ENCODE measurements at places on chromosomes 7 and 10. TPM values are rescaled to one million over a fixed set of nuclear protein-coding genes. Genes with fewer than 3 reads are reported as not detected.

DNA sequence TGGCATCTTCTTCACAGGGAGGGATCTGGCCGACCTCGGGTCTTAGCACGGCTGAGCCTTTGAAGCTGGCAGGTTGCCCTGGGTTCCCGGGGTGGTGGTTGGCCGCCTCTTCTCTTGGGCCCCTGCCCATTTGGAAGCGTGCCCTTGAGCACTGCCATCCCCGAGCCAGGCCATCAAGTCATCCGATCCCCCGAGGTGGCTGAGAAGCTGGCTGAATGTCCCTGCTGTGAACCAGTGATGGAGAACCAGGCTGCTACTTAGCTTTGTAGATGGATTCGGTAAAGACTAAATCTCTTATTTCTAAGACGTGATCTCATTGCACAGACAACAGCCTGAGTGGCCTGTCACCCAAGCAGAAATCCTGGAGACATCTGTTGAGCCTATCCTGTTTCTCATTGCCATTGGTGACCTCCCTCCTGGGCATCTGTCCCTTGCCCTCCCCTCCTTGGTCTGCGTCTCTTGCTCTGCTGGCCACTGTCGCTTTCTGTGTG lies 74.3 kb downstream of the GRK5 start:
- DNase-seq: no peak

DNA sequence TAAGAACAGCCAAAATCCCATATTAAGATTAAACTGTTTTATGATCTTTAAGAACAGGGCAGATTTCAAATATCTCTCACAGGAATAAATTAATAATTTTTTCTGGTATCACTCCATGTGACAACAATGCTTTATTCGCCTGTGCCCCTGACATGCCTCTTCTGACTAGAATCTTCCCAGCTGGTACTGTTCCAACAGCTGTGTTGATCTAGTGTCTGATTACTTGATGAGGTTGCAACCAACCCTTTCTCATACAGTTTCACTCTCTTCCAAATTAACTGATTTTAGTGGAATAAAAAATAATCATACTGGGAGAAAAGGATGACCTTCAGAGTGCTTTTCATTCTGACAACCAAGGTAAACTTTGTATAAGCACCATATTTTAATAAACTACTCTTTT lies 151.9 kb downstream of the CHRM2 start:
- no peak for DNase-seq

- no peak for DNase-seq
Measured at GRCh38 chr7:140084142-140084655, 21.4 kb upstream of the PARP12 start.

DNA sequence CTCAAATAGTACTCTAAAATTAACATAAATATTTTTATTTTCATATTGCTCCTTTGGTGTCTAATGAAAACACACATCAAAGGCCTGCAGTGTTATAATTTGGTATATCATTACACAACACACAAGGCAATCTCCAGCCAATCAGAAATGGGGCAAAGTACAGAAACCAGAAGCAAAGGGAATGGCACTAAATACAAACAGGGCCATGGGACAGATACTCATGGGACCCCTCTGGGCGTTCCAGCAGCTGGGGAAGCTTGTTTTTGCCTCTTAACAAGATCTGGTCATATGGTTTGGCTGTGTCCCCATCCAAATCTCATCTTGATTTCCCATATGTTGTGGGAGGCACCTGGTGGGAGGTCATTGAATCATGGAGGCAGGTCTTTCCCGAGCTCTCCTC lies 551.8 kb upstream of the NRP1 start:
- no peak for DNase-seq

- no peak for DNase-seq
Measured at GRCh38 chr10:76618171-76618570, 1019.4 kb downstream of the KCNMA1 start.

DNA sequence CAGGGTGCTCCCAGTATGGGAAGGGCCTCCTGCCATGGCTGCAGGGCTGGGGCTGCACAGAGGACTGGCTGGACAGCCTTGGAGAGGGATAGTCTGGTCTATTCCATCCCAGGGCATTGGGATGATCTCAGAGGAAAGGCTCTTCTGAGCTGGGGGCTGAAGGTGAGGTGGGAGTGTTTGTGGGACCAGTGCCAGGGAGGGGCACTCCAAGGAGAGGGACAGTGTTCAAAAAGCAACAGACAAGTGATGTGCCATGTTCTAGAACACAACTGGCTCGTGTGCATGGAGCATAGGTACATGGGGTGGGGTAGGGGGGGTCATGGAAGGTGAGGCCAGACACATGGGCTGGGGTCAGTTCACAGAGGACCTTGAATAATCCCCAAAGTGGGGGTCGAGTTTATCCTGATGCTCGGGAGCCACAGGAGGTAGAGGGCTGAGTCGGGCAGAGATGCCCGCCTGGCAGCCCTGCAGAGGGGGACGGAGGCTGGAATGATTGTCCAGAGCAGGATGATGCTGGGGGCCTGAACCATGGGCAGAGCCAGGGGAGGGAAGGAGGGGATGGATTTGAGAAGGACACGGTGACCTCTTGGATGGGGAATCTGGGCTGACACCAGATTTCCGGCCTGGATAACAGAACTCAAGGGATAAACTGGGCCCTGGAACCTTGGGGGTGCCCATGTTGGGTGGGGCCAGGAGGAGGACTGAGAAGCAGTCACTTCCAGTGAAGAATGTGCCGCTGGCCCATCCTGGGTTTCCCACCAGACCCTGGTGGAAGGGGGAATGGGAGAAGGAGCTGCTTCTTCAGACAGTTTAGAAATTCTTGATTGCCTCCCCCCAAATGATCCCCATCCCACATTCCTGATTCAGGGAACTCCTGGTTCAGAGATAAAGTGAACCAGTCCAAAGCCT lies 50.4 kb downstream of the NEURL1 start:
- DNase-seq: no peak

GRCh38 chr10:101031128-101031795 lies at the start of the genes PDZD7 and SFXN3:
Gene PDZD7 (minus strand): TSS chr10:101031129. CDS start chr10:101030219, 910 bp downstream.
Gene SFXN3 (plus strand): TSS chr10:101031234. CDS start chr10:101034695, 3,461 bp downstream.
- DNase-seq: peak; percentile 95

GRCh38 chr7:120959929-120960484 lies 9.4 kb downstream of the ING3 start:
- no peak for DNase-seq

GRCh38 chr10:79244841-79245504 lies 102.3 kb upstream of the PPIF start:
- no peak for DNase-seq

DNA sequence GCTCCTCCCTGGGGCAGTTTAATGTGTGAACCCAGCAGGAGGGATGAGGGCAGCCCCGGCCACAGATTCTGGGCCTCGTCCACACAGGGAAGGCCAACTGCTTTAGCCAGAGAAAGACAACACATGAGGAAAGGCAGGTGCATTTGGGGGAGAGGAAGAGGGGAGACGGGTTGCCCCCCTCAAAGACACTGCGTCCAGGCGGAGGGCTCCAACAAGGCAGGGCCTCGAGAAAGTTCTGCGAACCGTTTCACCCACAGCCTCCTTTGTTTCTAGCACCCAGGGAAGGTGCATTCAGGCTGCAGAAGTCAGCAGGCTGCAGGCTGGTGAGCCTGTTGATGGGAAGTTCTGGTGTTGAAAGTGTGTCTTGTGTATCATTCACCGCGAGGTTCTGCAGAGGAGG lies 10.1 kb downstream of the FOXL3 start:
- DNase-seq: peak; percentile 58

DNA sequence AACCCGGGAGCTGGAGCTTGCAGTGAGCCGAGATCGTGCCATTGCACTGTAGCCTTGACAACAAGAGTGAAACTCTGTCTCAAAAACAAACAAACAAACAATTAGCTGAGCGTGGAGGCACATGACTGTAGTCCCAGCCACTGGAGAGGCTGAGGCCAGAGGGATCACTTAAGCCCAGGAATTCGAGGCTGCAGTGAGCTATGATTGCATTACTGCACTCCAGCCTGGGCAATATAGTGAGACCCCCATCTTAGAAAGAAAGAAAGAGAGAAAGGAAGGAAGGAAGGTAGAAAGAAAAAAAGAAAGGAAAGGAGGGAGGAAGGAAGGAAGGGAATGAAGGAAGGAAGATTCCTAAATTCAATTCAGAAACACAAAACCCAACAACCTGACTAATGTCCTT lies 141.3 kb upstream of the TNRC18 start:
- no peak for DNase-seq

DNA sequence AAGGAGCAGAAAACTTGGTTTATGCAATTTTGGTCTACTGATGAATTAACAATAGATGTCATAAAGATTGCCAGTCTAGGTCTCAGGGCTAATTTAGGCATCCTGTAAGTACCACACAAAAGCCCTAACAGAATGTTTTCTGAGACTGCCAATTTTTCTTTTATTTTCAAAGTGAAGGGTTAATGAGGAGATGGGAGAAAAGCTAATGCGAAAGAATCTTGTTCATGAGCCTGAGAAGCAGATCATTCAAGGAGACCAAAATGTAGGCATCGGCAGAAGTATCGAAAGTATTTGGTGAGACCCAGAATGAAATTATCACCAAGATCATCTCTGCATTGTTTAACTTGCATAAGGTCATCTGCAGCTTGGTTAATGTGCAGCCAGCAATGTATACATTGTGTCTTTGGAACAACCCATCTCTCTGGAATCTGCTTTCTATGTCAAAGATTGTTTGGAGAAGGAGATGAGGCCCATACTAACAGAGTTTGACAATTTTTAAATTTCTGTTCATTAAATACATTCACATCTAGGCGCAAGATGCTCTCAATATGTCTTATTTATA lies 163.3 kb upstream of the GLI3 start:
- DNase-seq: no peak

- no peak for DNase-seq
Measured at GRCh38 chr7:109009636-109010035, 440.0 kb downstream of the DNAJB9 start.

- DNase-seq: no peak
Measured at GRCh38 chr7:128054511-128054910, 23.3 kb upstream of the LRRC4 start.

DNA sequence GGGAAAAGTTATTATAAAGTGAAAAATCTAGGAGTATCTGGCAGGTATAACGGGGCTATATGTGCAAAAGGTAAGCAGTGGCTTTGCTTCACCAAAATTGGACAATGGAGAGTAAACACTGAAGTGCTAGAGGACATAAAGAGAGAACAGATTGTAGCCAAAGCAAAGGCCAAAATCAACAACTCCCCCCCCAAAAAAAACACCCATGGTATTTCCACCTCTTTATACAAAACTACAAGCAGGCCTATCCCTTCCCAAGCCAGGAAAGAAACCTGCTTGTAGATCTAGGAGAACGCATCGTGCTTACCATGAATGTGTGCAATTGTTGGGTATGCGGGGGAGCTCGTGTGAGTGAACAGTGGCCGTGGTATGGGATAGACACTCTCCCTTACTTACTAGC lies 9.2 kb upstream of the AKR1B1 start:
- DNase-seq: no peak

Gene PODXL
- 25.5 TPM for total RNA-seq

Gene BAZ1B
- 68.0 TPM for total RNA-seq

Gene C10orf62
- 0.34 TPM for total RNA-seq

Gene MSRB2
- total RNA-seq: 22.6 TPM

Gene ELN
- not detected for total RNA-seq
